ENCODE measurements at places on chromosomes 16 and 17.

- DNase-seq, result no peak
These were observed 18.3 kb upstream of the IL21R start for GRCh38 chr16:27383556-27384243.

GRCh38 chr16:51579652-51580360 is 428.7 kb upstream of the SALL1 start:
- DNase-seq, result no peak

DNA sequence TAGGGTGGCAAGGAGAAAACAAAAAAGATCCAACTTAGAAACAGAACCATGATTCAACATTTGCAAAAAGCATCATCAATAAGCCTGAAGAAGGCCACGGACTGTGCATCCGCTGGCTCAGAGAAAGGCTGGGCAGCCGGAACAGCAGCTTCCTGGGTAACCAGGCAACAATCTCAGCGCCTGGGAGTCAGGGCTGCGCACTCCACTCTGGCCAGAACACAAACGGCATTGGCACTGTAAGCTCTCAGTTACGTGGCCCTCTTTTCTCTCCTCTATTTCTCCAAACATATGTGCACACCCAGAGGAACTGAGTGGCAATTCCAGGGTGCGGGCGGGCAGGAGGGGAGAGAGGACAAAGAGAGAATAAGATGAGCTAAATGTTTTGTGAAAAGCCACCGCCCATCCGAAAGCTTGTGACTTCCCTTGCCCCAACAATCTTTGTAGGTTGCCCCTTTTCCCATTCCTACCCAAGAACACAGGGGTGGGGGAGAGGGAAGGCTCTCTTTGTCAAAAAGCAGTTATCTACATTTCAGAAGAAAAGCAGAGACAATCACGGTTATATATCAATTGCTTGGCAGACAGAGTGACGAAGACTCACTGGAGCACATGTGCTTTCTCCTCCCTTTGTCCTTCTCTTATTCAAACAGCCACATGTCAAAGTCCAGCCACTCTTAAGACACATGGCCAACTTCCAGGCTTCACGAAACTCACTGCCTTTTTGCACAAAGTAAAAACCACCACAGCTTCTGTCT is 6.6 kb upstream of the GHDC start:
- no peak for DNase-seq

- no peak for DNase-seq
These were observed 2.0 kb downstream of the LHX1 start for GRCh38 chr17:36939052-36939801.

DNA sequence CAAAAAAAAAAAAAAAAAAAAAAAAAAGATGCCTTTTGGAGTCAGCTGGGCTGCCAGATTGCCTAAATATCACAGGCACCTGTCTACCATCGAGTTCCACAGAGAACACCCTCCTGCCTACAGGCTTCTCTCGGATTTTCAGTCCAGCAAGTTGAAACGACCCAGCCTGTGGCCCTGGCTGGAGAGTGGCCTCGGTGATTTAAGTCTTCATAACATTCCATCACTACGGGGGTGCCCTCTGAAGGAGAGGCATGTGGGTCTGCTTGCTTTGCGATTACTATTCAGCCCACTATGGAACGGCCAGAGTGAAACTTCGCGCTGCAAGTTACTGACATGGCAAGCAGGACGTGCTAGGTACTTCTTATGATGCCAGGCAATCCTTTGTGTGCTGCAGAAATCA is 42.8 kb downstream of the MARCHF10 start:
- no peak for DNase-seq

GRCh38 chr16:4936991-4937781 is at the start of gene PPL:
Gene PPL (minus strand): TSS chr16:4937148. CDS start chr16:4937045, 103 bp downstream.
- DNase-seq, result no peak

- DNase-seq, result no peak
These were observed 11.4 kb downstream of the SLC13A5 start for GRCh38 chr17:6701719-6702118.

DNA sequence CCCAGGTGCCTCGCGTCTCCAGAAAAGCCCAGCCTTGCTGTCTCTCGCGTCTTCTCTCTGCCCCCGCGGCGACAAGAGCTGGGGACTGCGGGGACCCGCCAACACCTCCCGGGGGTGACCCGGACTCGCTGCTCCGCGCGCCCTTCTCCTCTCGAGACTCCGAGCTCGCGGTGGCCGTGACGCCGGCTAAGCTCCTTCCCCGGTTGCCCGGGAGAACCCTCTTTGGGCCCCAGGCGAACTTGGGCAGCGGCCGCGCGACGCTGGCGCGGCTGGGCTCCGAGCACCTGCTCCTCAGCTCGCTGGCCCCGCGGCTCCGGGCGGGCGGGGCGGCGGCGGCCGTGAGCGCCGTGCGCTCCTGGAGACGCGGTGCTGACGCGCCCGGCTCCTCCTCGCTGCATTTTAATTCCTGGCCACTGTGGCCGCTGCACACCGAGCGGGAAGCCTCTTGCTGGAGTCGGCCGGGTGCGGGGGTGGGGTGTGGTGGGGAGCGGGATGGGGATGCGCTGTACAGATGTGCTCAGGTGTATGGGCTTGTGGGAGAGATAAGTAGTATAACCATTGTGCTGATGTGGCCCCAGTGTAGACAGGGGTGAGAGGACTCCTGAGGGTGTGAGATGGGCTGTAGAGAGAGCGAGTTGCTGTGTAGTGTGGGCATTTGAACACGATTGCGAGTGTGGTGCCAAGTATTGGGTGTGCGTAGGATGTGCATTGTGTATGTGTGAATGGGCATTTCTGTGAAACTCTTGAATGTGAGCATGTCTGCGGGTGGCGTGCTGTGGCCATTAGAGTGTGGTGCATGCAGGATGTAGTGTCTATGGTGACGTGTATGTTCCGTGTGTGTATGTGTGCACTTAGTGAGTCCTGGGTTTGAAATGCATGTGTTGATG is at the start of gene ASIC2:
Gene ASIC2, minus strand, starts transcription at position 315 of the 887 bp plus-strand sequence.
- DNase-seq, result no peak

DNA sequence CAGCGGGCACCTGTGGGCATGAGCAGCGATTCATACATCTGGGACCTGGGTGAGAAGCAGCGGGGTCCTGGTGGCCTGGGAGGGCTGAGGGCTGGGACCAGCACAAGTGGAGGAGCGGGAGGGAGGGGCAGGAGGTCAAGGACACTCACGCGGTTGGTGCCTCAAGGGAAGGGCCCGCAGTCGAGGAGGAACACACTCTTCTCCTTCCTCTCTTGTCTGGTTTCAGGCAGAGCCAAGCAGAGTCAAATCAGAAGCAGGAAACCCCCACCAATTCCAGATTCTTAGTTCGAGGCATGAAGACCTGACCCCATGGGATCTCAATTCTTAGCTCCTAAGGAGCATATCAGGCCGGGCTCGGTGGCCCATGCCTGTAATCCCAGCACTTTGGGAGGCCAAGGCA is 15.7 kb downstream of the DNAI2 start:
- DNase-seq, result no peak

DNA sequence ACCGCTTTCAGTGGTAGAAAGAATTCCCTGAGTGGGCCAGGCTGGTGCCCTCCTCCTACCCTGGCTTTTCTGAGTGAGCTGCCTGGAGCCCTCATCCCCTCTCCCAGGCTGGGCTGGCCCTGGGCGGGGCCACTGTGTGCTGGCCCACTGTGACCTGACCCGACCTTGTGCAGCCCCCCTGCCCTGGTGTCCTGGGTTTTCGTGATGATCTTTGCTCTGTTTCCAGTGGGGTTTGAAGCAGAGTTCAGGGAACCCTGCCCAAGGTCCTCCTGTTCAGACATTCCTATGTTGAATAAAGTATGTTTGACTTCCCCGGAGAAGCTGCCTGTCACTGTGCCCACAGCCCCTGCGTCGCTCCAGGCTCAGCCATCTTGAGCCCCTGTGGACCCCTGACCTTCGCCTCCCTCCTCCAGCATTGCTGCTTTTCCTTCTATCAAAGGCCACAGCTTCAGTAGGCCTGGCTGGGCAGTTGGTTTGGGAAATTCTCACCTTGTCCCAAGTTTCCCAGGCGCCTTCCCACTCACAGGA is 13.7 kb upstream of the NAGLU start:
- no peak for DNase-seq

- DNase-seq, result peak; percentile 49
These were observed 176.8 kb upstream of the ASIC2 start for GRCh38 chr17:33469911-33470310.

DNA sequence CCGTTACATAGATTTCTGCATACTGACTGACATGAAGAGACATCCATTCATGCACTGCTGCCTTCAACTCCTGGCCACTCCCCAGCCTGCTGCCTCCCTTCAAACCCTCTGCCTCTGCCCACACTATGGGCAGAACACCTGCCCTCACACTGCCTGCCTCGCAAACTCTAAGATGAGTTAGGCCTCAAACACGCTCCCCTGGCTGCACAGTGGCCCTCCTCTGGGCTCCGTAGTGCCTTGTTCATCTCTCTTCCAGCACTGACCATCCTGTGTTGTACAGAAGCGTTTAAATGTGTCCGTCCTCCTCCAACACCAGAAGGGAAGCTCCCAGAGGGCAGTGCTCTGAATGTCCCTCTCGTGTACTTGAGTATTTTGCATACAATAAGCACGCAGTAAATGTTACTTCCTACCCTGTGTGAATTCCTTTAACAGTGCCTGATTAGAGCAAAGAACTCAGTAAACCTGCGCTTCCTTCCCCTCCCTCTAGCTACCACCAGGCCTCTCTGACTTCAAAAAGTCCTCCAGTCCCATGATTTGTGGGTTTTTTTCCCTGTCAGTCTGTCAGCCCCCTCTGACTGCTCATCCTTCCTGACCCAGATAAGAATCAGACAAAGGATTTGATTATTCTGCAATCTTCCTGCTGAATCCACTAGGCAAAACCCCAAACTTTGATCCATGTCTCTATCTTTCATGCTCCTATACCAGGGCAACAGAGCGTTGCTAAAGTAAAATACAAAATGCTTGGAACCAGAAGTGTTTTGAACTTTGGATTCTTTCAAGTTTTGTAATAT is 3.9 kb downstream of the DHX33 start:
- no peak for DNase-seq

DNA sequence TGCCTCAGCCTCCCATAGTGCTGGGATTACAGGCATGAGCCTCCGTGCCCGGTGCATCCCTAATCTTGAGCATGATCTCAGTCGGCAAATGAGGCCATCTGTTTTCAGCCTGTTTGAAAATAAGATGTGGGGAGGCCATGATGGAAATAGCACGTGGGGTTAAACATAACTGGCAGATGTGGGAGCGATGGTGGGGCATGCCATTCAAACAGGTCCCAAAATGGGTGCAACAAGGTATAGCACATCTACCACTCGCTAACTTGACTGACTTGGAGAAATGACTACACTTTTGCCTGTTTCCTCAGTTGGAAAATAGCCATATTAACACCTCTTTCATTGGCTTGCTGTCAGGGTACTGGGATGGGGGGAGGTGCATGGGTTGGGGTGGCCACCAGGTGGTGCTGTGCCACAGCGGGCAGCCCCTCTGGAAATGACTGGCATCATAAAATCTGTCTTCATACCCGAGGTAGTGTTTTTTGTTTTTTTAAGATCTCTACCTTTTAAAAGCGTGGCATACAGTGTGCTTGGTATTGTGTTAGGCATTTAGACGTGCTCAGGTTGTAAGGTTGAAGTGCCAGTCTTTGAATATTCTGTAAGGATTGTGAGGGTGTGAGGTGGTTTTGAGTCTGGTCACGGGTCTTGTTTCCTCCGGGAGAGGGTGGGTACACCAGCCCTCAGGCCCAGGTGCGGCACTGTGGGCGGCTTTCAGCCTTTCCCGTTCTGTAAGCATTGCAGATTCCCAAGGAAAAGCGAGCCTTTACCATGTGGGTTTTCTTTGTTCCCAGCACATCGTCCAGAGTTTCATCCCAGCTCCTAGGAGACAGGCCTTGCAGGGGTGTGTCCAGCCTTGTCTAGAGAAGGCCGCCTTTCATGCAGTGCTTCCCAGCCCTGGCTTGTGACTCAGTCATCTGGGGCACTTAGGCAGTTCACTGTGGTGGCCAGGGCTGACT is 2.9 kb upstream of the TTYH2 start:
- peak; percentile 84 for DNase-seq

DNA sequence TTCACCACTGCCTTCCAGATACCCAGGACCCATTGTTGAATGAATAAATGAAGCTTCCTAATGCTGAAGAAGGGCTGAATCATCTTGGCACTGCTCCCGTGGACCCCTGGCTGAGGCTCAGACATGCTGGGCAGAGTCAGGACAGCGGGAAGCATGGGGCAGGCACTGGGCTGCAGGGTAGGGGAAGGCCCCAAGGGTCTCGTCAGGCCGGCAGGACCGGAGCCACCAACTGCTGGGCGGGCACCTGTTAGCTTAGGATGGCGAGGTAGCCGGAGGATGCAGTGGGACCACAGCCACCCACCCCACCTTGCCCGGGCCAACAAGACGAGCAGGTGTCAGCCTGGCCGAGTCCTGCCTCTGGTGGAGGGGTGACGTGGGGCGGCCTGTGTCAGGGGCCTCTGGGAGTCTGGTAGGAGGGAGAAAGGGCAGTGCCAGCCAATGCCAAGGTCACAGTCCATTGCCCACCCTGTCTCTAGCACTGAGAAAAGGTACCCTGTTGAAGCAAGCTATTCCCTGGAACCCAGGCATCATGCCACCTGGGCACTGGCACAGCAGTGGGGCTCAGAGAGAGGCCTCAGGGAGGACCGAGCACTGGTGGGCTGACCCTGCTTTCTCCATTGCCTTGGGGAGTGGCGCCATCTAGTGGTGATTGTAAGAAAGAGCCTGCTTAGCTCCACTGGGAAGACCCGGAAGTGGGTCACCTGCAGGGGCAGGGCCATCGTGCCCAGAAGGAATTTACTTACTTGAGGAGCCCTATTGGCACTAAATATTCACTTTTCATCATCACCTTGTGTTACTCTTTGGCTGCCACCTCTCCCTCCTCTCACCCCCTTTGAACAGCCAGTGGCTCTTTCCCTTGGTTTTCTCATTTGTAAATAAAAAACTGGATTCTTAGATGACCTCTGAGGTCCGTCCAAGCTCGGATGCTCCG is 3.0 kb upstream of the DLX3 start:
- peak; percentile 89 for DNase-seq

- DNase-seq, result no peak
These were observed 5.8 kb downstream of the RPAIN start for GRCh38 chr17:5425826-5426225.

DNA sequence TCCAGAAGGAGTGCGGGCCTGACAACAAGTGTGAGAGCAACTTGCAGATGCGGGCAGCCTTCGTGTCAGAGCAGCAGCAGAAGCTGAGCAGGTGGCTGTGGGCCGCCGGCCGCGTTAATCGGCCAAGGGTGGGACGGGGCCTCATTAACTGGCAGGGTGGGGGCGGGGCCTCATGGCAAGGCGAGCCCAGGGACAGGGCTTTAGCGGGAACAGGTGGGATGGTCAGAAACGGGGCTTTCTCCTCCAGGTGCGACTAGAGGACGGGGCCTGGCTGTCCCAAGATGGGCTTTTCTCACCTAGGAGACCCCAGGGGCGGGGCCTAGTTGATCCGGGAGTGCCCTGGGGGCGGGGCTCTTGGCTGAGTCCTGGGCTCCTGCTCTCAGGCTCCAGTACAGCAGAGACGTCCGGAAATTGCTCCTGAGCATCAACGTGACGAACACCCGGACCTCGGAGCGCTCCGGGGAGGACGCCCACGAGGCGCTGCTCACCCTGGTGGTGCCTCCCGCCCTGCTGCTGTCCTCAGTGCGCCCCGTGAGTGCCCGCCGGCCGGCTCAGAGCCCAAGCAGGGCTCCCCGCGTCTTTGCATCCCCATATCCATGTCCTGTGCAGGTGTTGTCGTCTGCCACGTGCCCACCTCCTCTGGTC is 18.4 kb upstream of the PDK2 start:
- no peak for DNase-seq
